Uterus (tissue), 4 donors: ENCODE measurements at places on chromosomes 7 and 10.

DNA sequence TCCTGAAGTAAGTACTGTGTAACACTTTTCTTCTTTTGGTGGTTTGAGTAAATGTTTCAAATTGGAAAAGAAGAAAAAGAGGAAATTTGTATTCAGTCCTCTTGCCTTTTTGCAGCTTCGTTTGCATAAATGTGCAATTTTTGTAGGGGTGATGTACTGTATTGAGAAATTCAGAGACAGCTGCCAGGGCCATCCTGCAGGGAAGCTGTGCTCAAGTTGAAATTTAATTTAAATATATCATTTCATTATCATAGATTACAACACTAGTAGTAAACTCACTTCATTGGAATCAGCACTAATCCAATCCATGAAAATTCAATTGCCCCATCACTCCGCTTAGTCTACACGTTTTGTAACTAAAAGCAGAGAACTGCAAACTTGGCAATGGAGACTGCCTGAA, 415.4 kb downstream of the DNAJB9 start:
- no peak for DNase-seq

DNA sequence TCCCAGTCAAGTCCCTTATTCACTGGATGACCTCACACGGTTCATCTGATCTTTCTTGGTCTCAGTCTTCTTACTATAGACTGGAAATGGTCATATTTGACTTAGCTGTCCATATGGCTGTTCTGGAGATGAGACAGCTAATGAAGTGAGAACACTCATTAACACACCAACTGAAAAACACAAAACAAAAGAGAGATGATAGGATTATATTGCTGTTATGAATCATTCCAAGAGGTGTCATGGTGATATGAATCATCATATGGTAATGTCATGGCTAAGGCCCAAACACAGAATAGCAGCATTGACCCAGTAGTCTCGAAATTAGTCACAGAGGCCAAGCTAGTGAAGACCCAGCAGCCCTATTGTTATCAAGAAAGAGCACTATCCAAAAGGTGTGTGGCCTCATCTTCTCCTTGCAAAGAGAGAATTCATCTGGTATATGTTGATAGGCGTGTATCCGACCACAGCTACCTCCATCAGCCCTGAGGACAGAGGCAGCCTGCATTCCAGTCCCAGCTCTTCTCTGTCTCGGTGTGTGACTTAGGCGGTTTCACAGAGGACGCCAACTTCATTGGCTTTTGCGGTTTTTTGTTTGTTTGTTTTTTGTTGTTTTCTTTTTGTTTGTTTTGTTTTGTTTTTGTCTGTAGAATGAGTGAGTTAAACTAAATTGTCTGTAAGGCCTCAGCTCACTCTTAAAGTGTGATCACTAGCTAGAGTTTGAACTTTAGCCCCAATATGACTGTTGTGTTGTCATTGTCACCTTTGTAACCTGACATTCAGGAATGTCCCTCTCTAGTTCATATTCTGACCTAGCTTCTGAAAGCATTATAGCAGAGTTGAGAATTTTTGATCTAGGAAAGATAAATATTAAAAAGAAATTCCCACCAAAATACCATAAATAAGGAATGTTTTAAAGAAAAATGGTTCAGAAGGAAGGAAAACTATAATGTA, 97.4 kb upstream of the PDCD4 start:
- DNase-seq: no peak

DNA sequence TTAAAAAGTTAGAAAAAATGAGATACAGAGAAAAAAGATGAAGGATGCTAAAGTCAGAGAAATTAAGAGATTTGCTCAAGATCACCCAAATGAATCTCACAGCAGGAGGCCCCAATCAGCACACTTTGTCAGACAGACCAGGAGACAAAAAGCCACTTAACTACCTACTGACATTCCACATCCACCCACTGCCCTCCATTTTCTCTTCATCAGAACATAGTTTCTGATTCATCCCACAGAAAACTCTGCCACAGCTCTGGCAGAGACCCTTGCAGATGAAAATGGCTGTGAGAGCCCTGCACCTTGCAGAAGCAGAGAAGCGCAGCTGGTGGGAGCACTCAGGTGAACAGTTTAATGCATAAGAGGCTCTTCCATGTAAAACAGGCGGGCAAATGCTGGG, 26.6 kb downstream of the DGKI start:
- no peak for DNase-seq

GRCh38 chr10:24722676-24723385, 856 bp downstream of the ARHGAP21 start:
- peak; percentile 34 for DNase-seq

- DNase-seq: peak; percentile 63
These were observed 850.9 kb downstream of the LRMDA start for GRCh38 chr10:76282061-76283025.

DNA sequence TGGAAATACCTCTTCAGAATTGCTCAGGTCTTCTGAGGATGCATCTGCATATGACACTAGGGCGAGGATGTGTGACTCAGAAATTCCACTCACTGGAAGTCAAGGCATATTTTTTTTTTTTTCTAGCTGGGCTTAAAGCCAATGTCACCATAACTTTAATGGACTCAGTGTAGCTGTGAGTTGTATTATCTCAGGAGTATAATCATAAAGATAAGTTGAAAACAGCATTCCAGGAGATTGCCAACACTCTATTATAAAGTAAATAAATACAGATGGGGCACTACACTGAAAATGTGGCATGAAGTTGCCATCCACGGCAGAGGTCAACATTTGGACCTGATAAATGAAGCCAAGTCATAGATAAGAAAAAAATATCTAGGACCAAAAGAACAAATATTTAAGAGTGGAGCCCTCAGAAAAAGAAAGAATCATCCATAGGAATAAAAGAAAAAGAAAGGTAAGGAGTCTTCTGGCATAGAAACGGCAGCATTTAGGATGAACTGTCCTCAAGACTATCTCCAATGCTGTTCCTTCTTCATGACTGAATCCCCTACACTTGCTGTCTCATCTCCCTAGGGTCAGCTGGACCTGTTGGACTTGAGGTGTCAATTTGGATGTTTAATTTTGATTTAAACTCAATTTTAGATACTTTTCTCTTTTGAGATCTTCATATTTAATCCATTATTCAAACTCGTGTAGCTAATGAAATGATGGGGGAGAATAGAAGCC, 72.9 kb upstream of the CAV2 start:
- no peak for DNase-seq

- no peak for DNase-seq
These were observed 65.7 kb upstream of the KMT2C start for GRCh38 chr7:152501506-152501905.

DNA sequence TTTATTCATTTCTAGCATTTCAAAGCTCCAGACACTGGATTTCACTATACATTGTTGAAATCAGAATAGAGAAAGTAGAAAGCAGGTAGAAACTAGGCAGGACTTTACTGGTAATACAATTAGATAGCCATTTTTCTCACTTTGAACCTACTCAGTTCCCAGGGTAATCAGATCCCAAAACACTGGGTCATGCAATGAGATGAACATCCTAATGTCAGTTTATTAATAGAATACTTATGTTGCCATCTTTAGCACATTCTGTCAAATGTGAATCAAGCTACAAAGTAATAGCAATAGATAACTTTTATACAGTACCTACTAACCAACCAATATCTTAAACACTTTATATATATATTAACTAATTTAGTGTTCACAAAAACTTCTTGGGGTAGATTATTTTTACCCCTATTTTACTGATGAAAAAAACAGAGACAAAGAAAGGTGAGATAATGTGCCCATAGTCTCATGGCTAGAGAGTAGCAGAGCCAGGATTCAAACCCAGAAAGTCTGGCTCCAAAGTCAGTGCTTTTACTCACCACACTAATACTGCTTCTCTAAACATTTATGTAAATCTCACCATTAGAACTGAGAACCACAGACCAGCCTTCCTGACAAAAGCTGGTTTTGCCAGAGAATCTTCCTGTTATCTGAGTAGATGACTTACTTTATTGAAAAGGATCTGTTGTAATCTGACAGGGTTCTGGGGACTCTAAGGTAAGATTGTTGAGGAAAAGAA, 153.8 kb upstream of the KAT6B start:
- no peak for DNase-seq

- DNase-seq: no peak
These were observed 321.5 kb upstream of the CNTNAP2 start for GRCh38 chr7:145795132-145795531.

- DNase-seq: no peak
These were observed 140.3 kb upstream of the TARP start for GRCh38 chr7:38413784-38414183.

DNA sequence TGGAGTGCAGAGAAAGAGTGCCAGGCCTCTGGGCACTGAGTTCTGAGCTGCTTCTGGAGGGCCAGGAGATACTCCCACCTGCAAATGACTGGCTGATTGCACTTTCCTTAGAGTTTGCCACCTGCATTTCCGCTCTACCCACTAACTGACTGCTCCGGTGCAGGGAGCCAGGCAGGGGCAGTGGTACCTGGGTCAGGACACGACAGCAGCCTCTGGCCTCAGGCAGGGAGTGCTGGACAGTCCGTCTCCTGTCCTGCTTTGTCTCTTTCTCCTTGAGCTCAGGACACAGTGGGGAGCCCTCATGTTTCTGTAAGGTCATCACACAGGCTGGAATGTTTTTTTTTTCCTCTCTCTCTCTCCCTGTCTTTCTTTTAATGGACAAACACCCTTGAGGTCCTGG, 252.0 kb downstream of the DPP6 start:
- DNase-seq: no peak

- no peak for DNase-seq
These were observed 59.9 kb downstream of the WDR37 start for GRCh38 chr10:1116051-1116450.

DNA sequence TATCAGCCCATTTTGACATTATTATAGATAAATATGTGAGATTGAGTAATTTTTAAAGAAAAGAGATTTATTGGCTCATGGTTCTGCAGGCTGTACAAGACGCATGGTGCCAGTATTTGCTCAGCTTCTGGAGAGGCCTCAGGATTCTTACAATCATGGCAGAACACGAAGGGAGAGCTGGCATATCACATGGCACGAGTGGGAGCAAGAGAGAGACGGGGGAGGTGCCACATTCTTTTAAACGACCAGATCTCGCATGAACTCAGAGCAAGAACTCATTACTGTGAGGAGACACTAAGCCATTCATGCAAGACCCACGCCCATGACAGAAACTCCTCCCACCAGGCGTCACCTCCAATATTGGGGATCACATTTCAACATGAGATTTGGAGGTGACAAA, 40.1 kb upstream of the ZNF488 start:
- no peak for DNase-seq

DNA sequence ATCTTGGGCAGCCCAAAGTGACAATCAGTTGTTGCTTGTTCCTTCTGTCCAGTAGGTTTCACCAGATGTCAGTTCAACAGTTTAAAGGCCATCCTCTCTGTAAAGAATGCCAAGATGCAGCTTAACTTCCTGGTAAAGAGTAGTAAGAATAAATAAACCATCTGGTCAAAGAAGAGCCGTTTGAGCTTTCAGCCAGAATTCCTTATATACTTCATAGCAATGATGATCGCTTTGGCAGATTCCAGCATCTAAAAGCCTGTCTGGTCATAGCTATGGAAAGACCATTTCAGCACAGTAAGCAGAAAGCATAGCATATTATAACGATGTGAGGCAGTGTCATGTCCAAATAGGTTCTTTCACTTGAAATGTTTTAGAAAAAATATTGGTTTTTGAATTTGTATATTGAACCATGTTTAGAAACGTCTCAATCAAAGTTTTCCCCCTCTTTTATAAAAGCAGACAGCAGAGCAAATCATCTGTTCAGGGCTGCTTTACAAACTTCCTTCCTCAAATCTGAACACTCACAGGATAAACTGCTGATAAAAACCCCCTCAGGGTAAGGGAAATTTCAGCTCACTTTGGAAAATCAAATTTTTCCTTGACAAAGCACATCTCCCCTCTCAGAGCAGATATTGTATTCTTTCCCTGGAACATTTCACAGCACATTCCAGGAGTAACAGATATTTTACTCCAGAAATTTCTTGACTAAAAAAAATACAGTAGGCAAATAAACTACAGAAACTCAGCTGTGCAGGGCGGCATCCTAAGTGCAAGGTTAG, 184.1 kb downstream of the NOC3L start:
- DNase-seq: no peak

- no peak for DNase-seq
These were observed 83.4 kb downstream of the PPP1R3A start for GRCh38 chr7:113835367-113835766.

DNA sequence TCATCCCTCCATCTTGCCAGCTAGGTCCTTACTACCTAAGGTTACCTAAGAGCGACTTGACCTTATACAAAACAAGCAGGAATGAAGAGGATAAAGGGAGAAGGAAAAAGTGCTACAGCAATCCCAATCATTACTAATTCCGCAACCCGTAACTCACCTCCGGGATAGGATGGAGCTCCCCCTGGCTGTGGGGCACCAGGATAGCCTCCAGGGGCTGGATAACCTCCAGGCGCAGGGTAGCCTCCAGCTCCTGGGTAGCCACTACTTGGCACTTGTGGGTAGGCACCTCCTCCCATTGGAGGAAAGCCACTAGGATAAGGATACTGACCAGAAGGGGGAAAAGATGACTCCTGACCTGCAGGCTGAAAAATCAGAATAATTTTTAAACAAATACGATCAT, 15.8 kb downstream of the ANXA7 start:
- no peak for DNase-seq

DNA sequence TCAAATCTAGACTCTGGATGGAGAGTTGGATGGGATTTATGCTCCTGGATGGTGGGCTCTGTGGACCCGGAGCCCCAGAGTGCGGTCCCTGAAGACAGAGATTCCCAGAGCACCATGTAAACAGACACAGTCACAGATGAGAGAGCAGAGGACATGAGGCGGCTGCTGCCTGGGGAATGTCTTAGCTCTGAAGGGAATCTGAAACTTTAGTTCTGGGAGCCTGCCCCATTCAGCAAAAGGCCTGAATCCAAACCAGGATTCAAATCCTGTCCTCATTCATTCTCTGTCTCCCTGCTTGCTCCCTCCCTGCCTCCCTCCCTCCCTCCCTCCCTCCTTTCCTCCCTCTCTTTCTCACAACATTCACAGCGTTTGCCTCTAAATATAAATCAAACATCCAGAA, 49.5 kb upstream of the CALD1 start:
- peak; percentile 41 for DNase-seq

GRCh38 chr7:41002741-41003610, 699.9 kb downstream of the INHBA start:
- no peak for DNase-seq

DNA sequence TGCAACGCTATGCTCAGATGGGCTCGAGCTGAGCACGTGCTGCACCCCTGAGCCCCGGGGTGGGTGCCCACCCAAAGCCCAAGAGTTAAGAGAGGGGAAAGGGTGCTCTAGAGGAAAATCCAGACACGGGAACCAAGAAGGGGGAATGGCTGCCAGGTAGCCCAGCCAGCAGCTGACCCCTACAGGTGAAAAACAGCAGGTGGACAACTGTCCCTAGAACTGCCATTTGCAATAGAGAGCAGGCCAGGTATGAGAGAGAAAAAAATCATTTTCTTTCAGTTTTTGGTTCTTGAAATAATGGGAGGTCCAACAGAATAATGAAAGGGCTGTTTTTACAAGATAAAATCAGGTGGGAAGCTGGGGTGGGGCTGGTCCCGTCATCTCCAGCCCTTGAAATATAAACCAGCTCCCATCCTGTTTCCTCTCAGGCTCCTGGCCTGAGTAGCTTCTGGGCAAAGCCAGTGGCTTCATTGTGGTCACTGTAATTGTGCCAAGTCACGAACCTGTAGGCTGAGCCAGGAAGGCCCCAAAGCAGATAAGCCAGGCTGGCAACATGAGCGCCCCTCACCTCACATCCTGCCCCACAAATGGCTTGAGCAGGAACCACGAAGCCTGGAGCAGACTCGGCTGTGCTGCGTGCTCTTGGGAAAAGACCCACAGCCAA, 257.8 kb downstream of the SNX10 start:
- DNase-seq: peak; percentile 44

GRCh38 chr7:132932296-132933071, 149.4 kb downstream of the CHCHD3 start:
- DNase-seq: no peak
